ENCODE measurements at places on chromosomes 6 and 20.

- DNase-seq = no peak
Measured at GRCh38 chr6:27213544-27214125, 33.9 kb upstream of the PRSS16 start.

DNA sequence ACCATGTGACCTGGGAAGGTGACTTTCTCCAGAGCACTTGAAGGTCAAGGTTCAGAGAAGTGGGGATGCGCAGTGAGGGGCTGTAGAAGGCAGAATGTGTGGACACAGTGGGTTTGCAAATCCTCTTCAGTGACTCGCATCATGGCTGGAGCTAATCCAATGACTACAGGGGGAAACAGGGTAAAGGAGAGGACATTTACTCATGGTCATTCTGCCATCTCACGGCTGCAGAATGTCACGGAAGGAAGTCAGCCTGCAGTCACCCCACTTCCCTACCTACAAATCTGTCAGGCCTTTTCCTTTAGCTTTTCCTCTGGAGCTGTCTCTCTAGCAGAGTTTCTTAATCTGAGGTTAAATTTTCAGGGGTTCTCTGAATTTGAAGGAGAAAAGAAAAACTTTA lies 337.6 kb downstream of the CDC5L start:
- no peak for DNase-seq

DNA sequence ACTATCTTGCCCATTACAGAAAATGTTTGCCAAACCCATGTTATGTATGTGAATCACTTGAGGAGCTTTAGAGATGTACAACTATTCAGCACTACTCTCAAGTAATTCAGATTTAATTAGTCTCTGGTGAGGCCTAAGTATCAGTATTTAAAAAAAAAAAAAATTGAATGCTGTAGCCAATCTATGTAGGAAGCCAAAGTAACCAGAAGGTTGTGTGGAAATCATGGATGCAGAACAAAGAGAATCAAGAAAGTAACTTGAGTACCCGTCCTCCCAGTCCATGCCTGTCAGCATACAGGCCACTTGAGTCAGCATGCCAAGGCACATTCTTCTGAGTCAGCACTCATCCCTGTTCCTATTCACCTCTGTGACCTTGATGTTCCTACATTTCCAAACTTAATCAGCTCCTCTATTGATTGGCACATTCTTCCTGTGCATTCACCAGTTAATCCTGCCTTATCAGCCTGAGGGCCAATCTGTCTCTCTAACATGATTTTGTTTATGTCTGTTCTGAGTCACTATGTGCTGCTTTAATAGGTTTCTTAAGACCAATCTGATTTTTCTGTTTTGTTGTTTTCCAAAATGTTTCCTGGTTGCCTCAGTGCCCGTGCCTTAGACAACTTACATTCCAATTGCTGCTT lies 165.6 kb downstream of the KCNQ5 start:
- DNase-seq = no peak

DNA sequence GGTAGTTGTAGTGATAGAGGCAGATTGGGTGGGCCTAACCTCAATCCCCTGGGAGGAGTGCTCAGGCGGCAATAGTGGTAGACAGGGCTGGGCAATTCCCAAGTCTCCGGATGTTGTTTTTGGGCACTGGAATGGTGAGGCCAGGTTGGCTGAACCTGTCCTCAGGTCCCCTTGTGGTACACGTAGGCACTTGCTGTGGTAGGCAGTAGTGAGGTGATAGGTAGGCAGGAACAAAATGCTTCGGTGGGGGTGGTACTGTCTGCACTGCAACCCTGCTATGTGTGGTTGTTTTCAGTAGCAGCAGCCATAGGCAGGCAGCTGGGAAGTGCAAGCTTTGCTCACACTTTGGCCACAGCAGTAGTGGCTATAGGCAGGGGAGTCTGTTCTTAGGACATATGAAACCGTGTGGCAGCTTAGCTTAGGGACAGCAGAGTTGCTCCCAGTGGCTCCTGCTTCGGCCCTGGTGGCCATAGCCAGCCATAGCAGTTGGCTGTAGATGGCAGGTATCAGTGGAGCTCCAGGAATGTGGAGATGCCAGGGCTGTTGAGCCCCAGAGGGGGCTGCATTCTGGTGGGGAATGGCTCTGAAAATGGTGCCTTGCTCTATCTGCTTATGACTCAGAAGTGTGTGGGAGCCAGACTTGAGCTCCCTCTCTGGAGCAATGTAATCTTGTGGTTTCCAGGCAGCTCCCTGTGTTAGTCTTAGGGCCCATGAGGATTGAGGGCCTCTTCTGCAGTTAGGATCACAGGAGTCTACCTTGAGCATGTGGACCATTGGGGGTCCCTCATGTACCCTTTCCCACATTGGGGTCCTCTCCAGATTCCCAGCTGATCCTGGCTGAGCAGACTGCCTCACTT lies 241.8 kb upstream of the BMP2 start:
- no peak for DNase-seq

DNA sequence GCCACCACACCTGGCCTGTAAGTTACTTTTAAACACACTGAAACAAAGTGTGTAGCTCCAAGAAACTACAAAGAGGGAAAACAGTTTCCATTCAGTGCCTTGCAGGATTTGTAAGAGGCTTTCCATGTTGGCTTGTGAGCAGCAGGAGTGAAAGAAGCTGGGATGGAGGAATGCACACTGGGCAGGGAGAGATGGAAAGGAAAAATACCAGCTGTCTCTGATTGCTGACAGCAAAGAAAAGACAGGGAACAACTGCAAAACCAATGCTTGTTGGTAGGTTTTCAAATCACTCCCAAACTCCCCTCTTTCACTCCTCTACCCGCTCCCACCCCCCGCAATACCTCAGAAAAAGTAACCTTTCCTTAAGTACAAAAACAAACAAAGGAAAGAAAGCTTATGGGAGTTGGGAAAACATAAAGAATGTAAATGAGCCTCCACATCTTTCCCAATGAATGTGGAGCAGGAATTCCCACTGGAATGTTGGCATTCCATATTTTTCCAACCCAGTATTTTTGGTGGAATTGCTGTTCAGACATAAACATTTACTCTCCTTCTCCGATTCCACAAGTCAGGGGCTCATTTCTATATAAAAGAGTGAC lies 166.1 kb downstream of the THBS2 start:
- DNase-seq = no peak

GRCh38 chr6:160979061-160979708 lies 12.4 kb upstream of the MAP3K4 start:
- no peak for DNase-seq

- DNase-seq = no peak
Measured at GRCh38 chr6:166955121-166955864, 1.1 kb downstream of the RNASET2 start.

GRCh38 chr20:43432498-43432897 lies 25.2 kb upstream of the SRSF6 start:
- no peak for DNase-seq

DNA sequence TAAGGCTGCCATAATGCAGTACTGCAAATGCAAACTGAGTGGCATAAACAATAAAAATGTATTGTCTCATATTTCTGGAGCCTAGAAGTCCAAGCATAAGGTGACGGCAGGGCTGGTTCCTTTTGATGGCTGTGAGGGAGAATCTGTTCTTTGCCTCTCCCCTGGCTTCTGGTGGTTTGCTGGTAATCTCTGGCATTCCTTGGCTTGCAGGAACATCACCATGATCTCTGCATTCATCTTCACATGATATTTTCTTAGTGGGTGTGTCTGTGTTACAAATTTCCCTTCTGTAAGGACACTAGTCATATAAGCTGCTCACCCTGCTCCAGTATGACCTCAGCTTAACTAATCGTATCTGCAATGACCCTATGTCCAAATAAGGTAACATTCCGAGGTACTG lies 1104.2 kb upstream of the CITED2 start:
- DNase-seq = no peak

GRCh38 chr6:128422871-128423270 lies 97.5 kb downstream of the PTPRK start:
- DNase-seq = no peak

GRCh38 chr6:130368576-130368975 lies 2.8 kb downstream of the TMEM200A start:
- DNase-seq = no peak

DNA sequence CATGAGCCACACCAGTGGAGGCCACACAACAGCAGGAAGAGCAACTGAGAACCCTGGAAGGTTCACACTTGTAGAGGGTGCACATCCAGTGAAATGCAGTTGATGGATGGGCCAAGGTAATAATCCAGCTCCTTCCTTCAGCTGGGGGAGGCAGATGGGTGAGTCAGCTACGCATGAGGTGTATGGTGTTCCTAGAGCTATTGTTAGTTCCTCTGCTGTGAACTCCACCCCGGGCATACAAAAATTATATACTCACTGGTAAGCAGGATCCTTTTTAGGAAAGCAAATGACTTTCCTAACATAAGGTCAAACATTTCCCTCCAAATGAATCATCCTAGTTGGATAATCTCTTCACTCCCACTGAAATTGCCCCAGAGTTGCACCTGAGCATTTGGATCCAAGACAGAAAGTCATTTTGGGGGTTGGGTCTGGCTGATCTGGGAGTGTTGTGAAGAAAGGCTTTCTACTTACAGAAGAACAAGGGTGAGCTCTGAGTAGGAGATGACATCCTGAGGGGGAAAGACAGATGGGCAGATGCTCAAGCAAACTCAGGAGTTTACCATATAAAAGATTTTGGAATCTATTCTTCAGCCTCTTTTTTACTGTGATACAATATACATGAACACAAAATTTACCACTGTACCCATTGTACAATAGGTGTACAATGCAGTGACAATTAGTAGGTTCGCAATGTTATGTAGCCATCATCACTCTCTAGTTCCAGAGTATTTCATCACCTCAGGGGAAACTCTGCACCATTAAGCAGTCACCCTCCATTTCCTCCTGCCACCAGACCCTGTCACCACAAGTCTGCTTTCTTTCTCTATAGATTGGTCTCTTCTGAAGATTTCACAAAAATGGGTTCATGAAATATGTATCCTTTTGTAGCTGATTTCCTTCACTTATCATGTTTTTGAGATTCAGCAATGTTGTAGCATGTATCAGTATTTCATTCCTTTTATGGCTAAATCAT lies 11.1 kb downstream of the HLA-F start:
- DNase-seq = no peak

DNA sequence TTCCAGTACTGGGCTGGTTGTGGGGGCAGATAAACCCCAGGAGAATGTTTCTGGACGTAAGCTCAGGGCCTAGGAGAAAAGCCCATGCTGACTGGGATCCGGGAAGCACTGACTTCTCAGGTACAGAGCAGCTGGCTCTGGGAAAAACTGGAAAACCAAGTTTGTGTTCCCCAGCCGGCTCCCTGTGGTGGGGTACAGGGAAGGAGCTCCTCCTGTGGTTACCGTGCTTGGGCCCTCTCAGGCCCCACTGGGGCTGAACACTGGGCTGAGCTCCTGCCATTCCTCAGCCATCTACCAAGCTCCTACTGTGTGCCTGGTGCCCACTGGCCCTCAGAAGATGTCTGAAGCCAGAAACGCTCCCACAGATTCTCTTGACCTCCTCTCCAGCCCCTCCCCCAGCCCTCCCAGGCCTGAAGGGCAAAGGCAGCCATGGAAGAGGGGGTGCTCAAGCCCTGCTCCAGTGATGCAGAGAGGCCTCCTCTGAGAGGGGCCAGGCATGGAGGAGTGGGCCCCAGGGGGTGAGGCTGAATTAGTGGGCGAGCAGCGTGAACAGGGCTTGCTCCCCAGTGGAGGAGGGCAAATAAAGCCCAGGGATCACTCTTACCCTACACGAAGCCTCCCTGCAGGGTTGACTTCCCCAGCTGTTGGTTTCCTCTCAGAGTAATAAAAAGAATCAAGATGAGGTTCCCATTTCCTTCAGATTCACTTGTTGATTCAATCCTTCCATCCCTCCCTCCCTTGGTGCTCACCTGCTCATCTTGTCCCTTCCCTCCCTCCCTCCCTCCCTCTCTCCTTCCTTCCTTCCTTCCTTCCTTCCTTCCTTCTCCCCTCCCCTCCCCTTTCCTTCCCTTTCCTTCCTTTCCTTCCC lies 100.0 kb downstream of the VEGFA start:
- no peak for DNase-seq

DNA sequence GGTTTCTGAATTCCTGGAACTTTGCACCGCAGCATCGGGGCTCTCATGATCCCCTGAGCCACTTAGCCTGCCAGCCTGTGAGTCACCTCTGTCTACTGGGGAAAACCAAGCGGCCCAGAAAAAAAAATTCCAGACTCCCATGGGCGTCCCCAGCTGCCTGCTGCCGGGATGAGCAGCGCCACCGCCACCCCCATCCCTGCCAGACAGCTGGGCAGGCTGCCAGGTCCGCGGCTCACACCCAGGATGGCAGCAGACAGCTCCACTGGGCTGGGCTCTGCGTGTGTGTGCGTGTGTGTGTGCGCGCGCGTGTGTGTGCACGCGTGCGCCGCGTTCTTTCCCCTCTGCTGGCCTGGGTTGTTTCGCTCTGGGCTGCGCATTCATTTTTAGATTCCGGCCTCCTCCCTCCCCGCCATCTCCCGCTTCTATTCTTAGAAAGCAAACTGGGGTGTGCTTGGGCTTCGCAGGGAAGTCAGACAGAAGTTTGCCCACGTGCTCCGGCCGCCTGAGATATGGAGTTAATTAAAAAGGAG lies 38.9 kb upstream of the PMEPA1 start:
- peak; percentile 74 for DNase-seq

GRCh38 chr6:95133578-95133977 lies 443.8 kb upstream of the MANEA start:
- DNase-seq = no peak

- DNase-seq = no peak
Measured at GRCh38 chr20:51043811-51044210, 20.9 kb upstream of the KCNG1 start.

DNA sequence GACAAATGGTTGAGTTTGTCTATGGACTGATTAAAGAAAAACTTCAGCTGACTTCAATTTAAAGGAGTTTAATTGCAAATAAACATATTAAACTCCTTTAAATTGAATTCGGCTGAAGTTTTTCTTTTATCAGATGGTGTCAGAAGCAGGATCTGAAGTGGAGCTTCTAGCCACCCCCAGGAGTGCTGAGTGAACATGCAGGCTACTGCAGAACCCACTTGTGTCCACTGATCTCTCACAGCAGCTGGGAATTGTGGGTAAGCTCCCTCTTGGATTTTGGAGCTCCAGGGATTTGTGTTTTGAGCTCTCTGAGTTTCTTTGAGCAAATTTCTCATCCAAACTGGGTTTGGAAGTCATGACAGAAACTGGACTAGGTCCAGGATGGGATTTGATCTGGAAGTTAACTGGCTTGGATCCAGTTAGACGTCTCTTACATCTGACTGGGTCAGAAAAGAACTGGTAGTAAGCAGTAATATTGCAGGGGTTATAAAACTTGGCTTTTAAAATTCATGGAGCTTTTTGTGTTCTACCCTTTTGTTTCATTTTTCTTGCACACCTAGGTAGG lies 95.8 kb upstream of the UST start:
- DNase-seq = no peak

GRCh38 chr20:775679-776135 lies 7.4 kb upstream of the SLC52A3 start:
- peak; percentile 67 for DNase-seq

GRCh38 chr6:139732451-139732850 lies 358.0 kb upstream of the CITED2 start:
- peak; percentile 14 for DNase-seq

- DNase-seq = no peak
Measured at GRCh38 chr20:53739799-53740785, 146.5 kb upstream of the ZNF217 start.
